ENCODE measurements at places on chromosomes 11 and 22.

GRCh38 chr11:115580416-115580815 lies 76.2 kb upstream of the CADM1 start:
- no peak for DNase-seq

- DNase-seq, result peak; percentile 56
Measured at GRCh38 chr11:96254087-96254486, 88.9 kb downstream of the MAML2 start.

GRCh38 chr22:32574411-32574810 lies 99.8 kb downstream of the FBXO7 start:
- no peak for DNase-seq

- DNase-seq, result no peak
Measured at GRCh38 chr11:114970927-114971645, 292.8 kb downstream of the NXPE2 start.

GRCh38 chr22:24775769-24776492 lies 1.4 kb upstream of the PIWIL3 start:
- DNase-seq, result no peak

- no peak for DNase-seq
Measured at GRCh38 chr11:12087075-12088004, 23.1 kb upstream of the MICAL2 start.

DNA sequence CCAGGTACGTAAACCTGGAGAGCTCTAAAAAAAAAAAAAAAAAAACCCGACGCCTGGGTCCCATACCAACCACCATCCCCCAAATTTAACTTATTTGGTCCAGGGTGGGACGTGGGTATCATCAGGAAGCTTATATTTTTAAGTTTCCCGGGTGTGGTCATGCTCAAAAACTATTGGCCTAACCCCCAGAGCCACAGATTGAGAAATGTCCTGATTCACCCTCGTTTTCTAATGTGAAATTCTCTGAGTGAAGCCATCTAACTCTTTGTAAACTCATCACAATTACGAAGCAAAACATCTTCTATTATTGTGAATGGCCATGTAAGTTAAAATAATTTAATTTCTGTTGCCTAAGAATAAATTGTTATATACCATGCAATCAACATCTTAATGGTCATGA lies 29.6 kb downstream of the PAK1 start:
- DNase-seq, result no peak

GRCh38 chr22:43014869-43015676 lies at the start of gene PACSIN2:
Gene PACSIN2 (minus strand): TSS chr22:43015149. CDS start chr22:42912080, 103,069 bp downstream.
- DNase-seq, result peak; percentile 99

GRCh38 chr11:97909614-97910399 lies 1110.9 kb upstream of the CNTN5 start:
- no peak for DNase-seq

GRCh38 chr22:30275625-30276024 lies 9.0 kb upstream of the OSM start:
- DNase-seq, result no peak

DNA sequence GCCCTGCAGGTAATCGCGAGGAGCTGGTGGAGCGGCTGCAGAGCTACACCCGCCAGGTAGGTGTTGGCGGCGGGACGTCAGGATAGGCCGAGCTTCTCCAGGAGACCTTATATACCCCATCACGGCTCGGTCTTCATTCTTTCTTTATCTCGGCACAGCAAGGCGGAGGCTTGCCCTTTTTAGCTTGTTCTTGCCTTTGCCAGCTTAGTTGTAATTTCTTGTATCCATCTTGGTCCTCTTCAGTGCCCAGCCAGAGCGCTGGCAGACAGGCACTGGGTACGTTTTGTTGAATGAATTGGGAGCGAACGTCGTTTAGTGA lies 459 bp downstream of the SF3B2 start:
- no peak for DNase-seq
